Cardiac septum (tissue), 1 donor: ENCODE measurements at places on chromosomes 4 and X. TPM values are rescaled to one million over a fixed set of nuclear protein-coding genes. Genes with fewer than 3 reads are reported as not detected.

TTC29 gene
- total RNA-seq, result 0.24 TPM

DNA sequence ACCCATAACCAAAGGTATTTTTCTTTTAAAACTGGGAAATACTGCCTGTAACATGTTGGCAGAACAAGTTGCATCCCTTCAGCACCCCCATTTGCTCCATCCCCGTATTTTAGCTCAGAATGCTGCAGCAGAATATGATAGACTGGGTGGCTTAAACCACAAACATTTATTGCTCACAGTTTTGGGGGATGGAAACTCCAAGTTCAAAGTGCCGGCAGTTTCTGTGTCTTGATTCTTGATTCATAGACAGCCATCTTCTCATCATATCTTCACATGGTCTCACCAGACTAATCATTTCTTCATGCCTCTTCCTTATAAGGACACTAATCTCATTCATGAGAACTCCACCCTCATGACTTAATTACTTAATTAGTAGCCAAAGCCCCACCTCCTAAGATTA lies 10.5 kb upstream of the INPP4B start:
- no peak for DNase-seq

DNA sequence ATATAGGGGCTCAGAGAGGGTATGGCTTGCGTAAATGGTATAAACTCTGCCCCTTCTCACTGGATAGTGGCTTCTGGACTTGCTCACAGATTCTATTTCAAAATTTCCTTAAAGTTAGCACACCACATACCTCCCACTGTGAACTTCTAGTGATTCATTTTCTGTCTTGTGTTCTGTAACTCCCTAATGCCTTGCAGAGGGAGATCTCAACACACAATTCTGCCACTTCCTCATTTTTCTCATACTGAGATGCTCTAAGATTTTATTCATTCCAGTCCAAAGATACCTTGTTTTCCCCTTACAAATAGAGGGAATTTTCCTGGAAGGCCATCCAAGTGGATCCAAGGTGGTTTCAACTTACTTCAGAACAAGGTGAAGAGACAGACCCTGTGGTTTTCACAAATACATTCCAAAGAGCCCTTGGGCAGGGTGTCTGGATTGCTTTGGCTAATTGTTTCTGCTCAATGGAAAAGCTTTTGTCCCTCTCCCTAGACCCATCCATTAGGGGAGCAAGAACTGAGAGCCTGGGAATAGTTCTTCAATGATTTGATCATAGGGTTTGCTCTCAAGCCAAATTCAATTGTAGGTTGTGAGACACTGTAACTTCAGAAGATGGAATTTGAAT lies 52.1 kb upstream of the CAPN6 start:
- DNase-seq, result no peak

DNA sequence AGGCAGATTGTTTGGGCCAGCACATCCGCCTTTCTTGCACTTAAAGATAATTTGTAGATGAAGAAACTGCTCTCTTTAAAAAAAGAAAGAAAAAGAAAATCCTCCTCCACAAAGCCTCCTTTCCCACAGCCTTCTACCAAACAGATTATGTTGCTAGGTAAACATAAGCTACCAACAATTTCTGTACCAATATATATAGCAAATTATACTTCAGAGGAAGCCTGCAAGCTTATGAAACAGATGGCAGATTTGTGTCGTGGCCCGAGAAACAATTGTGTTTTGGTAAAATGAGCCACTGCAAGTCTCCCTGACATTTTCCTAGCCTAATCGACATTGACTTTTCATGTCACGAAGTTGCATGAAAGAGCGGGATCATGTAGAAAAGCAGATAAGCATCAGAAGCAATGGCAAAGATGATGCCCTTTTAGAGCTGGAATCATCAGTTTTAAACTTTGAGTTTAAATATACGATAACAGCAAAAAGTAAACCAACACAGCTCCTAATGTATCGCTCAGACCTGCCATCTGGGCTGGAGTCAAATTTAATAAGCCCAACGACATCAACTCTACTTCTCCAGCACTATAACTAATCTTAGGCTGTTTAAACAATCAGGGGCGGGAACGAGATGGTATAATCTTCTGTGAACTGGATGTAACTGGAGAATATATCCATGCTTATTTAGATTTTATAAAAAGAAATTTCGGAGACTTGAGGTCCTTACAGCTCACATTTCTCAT lies 94.9 kb upstream of the PLAC1 start:
- no peak for DNase-seq

GRCh38 chrX:139211568-139212182 lies 318.9 kb upstream of the F9 start:
- DNase-seq, result no peak

F9 gene
- total RNA-seq, result not detected

GRCh38 chrX:86137071-86137470 lies 11.2 kb upstream of the DACH2 start:
- DNase-seq, result no peak

DNA sequence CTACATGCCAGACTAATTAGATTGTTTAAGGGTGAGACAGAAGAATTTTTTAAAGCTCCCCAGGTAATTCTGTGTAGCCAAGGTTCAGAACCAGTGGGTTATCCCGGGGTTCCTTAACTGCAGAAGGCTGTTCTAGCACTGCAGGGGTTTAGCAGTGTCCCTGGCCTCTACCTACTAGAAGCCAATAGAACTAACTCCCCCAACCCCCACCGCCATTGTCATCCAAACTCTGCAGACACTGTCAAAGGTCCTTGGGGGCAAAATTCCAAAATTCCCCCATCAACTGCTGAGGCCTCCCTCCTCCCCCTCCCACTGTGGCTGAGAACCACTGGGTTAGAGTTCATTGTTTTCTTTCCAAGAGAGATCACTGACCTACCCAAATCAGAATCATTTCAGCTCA lies 66.4 kb downstream of the MOSPD2 start:
- no peak for DNase-seq

DNA sequence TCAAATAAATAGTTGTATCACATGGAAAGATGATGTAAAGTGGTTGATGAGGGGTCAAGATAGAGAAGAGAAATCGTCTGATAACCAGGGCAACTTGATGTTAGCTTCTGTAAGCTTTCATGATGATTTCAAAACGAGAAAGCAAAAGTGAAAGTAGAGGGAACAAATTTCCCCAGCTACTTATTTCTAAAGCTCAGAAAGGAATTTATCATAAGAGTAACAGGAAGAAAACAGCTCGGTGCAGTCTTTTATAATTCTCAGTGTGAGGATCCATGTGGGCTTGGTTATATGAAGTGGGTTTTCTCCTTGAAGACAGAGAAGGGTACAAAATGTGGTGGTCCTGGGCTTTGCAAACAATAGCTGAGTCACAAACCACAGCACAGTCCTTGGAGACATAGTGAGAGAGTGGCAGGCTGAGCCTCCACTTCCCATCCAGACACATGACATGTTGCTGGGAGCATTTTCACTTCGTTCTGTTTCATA lies 32.1 kb upstream of the GLRA2 start:
- DNase-seq, result no peak

- no peak for DNase-seq
These were observed 409.3 kb upstream of the NWD2 start for GRCh38 chr4:36835246-36835645.

EIF2S3 gene
- total RNA-seq, result 105 TPM

- no peak for DNase-seq
These were observed 17.2 kb upstream of the HOPX start for GRCh38 chr4:56698329-56698728.

TAF7L gene
- not detected for total RNA-seq

GRCh38 chr4:149914119-149915115 lies 98.8 kb upstream of the IQCM start:
- DNase-seq, result no peak

ARHGAP36 gene
- 0.24 TPM for total RNA-seq

TLR7 gene
- total RNA-seq, result 0.92 TPM

TMEM271 gene
- total RNA-seq, result not detected

- no peak for DNase-seq
These were observed 21.3 kb upstream of the WDR44 start for GRCh38 chrX:118324588-118324987.

- DNase-seq, result no peak
These were observed 26.6 kb downstream of the ADRA2C start for GRCh38 chr4:3792813-3793212.

RAB9B gene
- 38.0 TPM for total RNA-seq

DNA sequence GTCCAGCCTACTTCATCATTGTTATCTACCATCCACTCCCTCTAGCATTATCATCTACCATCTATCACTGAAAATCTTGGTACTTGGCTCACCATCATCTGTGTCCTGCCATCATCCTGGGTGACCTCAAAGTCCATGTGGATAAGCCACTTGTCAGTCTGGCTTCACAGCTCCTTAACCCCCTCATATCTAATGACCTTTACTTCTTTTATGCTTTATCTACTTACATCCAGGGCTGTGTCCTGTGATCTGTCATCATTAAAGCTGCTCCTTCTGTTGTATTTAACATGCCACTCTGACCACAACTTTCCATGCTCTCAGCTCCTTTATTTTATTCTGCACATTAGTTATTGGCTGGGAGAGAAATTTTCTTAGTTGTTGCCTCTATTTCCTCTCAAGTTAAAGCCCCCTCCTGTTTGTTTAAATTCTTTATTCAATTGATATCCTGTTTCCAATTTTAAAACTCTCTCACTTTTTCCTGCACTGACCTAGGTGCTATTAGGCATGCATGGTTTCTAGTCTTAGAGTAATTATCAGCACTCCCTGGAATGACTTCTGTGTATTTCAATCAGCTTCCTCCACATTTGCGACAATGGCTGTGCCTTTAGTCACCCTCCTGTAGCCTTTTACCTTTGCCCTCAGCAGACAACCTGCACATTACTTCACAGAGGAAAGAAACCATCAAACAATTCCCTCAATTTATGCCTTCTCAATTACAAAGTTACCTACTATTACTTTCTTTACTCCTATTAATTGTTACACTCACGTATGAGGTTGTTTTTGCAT lies 8.1 kb upstream of the FABP2 start:
- no peak for DNase-seq

ETDA gene
- total RNA-seq, result not detected

DNA sequence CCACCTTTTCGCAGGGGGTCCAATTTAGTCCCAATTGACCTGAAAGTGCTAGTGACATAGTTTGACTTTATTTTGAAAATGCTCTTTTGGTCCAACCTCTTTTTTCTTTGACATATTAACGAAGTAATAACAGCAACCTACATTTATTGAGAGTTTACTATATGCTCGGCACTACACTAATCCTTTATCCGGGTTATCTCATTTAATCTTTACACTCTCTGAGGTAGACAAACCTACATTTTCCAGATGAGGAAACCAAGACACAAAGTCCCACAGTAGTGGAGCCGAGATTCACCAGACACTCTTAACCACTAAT lies 307 bp upstream of the ATRX start:
- no peak for DNase-seq

HTR2C gene
- total RNA-seq, result not detected

MAGEC2 gene
- total RNA-seq, result not detected

DNA sequence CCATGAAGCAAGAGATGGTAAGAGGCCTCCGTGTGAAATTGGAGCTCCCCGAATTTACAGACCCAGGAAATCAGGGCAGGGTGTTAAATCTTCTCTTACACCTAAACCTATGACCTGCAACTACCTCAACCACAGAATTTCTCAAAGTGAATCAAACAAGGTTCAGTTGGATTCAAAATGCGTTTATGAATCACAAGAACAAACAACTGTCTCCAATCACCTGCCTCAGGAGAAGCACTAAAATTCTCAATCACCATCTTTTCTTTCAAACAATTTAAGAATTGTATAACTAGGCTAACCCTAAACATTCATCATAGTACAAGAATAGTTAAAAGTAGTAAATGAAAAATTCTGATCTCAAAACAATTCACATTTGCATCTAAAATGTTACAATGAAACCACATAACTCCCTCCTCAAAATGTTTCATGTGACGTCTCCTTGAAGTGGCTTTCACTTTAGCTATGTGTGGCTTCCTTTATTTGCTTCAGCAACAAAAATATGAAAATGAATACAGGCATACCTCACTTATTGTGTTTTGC lies 19.2 kb downstream of the PPP3CA start:
- DNase-seq, result no peak

- DNase-seq, result no peak
These were observed 26.9 kb upstream of the HPSE start for GRCh38 chr4:83361416-83362103.

DNA sequence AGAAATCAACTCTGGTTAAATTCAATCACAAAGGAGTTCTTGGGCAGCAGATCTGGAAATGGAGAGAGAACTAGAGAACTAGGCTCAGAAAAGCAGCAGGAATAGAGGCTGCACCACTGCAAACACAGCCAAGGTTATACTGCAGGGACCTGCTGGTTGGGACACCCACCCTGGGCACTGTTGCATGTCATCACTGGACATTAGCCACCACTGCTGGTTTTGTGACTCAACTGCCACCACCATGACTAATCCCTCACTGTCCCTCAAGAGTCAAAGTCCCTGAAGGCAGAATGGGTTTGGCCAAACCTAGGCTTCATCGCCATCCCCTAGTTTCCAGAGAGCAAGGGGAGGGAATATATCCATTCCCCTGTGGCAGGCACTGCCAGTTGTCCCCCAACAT lies 38.1 kb upstream of the IRAK1 start:
- no peak for DNase-seq

DNA sequence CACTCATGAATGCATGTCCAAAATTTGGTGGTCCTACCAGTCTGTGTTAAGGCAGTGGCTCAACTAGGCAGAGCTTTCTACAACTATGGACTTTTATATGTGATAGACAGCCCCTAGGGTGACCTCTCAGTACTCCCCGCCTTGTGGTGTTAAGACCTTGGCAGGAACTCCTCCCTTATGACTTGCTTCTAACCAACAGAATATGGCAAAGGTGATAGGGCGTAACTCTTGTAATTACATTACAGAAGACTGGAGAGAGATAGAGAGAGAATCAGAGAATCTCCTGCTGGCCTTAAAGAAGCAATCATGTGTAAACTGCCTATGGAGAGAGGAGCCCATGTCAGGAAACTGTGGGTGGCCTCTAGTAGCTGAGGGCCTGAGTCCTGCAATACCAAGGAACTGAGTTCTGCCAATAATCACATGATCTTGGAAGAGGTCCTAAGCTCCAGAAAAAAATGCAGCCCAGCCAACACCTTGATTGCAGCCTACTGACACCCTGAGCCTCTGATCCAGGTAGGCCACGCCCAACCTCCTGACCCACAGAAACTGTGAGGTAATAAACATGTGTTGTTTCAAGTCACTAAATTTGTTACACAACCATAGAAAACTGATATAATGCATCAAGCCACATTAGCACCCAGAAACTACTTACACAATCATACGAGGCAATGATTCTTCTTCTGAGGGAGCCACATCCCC lies 68.9 kb downstream of the INPP4B start:
- DNase-seq, result no peak

GRCh38 chrX:80812176-80812575 lies 2.5 kb upstream of the BRWD3 start:
- DNase-seq, result no peak

GRCh38 chr4:121510341-121510874 lies 129.6 kb upstream of the QRFPR start:
- no peak for DNase-seq

GPRASP2 gene
- total RNA-seq, result 17.7 TPM

DDX53 gene
- not detected for total RNA-seq
